ENCODE measurements at places on chromosomes 1 and 21.
A peak's percentile ranks its signal among the peaks of the same experiment; 100 is the strongest.

GRCh38 chr1:76267631-76268030, 193.1 kb downstream of the ST6GALNAC3 start:
- no peak for DNase-seq

DNA sequence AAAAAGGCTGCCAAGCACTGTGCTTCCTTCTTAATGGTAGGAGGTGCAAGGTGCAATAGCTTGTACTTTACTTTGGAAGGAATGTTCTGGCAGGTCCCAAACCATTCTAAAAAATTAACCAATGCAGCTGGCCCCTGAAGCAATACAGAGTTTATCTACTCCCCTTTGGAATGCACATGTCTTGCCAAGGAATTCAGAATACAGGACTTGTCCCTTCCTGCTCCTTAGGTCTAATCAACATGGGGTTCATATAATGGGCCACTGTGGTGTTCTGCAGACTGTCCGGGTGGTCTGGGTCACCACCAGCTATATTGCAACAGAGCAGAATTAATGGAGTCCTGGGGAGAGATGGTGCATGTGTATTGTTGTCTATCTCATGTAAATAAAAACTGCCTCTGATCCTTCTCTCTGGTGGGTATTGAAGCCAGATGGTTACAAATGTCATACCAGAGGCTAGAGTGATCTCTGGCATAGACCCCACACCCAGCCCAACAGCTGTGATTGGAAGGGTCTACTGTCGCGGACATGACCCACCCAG, 112.8 kb downstream of the RIPK4 start:
- DNase-seq: no peak

GRCh38 chr21:46441331-46441730, 17.4 kb upstream of the DIP2A start:
- DNase-seq: no peak

- no peak for DNase-seq
These were observed 30.4 kb downstream of the NGF start for GRCh38 chr1:115307661-115308060.

DNA sequence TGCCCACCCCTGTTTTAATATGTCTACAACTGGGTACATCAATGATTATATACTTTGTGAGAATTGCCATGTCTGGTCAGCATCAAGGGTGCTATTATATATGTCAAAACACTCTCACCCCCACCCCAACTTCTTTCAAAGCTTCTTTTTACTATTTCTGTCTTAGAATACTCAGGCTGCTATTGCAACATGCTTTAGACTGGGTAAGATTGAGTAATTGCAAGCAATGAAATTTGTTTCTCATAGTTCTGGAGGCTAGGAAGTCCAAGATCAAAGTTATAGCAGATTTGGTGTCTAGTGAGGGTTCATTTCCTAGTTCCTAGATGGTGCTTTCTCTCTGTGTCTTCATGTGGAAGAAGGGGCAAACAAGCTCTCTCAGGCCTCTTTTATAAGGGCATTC, 100.5 kb upstream of the KCNK1 start:
- no peak for DNase-seq

DNA sequence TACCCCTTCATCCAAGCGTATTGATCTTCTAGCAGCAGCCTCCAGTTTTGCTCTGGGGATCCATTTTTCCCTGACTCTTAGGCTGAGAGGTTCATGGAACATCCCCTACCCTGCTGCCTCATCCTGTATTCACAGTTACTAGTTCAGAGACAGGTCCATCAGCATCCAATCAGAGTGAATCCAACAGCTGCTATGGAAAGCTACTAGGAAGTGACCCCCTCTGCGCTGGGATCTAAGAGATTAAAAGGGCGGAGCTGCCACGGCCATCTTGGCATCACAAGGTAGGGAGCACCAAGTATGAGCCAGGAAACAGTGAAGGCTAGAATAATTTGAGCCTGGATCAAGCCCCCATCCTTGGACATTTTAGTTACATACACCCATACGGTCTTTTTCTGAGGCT, 32.5 kb downstream of the KAZN start:
- no peak for DNase-seq

GRCh38 chr1:206686478-206687249, 2.0 kb downstream of the MAPKAPK2 start:
- DNase-seq: peak; percentile 62

GRCh38 chr1:14994148-14994547, 159.4 kb upstream of the TMEM51 start:
- no peak for DNase-seq

DNA sequence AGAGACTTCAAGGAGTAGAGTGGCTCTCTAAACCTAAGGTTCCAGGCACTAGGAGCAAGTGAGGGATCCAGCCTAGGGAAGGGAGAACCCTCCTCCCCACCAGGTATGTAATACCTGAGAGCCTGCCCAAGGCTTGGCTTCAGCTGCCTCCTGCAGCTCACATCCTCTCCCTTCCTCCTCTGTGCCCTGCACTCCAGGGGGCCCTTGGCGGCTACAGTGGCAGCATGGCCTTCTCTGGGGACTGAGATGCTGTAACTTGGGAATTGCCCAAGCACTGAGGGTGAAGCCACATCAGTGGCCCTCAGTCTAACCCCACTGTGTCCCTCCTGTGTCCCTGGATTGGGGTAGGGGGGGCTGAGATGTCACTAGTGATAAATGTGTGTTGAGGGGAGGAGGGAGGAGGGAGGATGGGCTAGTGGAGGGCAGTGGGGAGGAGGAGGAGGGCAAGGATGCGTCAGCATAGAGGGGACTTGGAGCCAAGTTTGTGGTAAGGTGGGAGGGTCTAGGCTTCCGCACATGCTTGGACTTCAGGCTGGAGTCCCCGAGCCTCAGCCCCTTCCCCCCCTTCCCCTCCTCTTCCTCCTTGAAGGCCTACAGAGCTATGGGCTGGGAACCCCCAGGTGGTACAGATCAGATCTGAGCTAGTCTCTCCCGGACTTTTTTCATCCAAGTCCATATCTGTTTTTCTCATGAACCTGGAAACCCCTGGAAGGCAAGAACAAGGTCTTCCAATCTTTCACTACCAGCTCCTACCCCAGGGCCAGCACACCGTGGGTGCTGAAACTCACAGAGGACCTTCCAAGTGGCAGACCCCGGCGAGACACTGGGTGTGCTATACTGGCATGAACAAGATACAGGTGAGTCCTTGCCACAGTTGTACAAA, 17.5 kb downstream of the COL9A2 start:
- no peak for DNase-seq

DNA sequence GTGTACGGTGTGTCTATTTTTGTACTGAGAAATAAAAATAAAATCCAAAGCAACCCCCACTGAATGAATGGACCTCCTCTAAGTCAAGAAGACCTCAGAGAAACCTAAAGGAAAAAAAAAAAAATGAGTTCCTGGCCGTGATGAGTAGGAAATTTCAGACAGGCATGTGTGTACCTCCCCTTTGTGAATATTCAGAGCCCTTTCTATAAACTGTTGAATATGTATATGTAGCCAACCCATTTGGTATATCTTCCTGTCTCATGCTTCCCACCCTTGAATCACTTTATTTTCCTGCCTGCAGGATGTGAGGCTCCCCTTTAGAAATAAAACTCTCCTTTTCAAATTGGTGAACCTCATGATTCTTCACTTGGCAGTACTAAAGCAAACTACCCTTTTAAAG, 887.8 kb upstream of the NCAM2 start:
- DNase-seq: no peak

- DNase-seq: no peak
These were observed 43.4 kb downstream of the ZZZ3 start for GRCh38 chr1:77639056-77639455.
